ENCODE measurements at places on chromosomes 5 and 9. TPM values are rescaled to one million over a fixed set of nuclear protein-coding genes. Genes with fewer than 3 reads are reported as not detected.

PIGO gene
- 38.5 TPM for total RNA-seq

TLX3 gene
- not detected for total RNA-seq

ECSCR gene
- not detected for total RNA-seq

ENC1 gene
- 397 TPM for total RNA-seq

GABRA1 gene
- total RNA-seq = not detected

YIPF5 gene
- total RNA-seq = 13.7 TPM

PFN3 gene
- not detected for total RNA-seq

LCNL1 gene
- total RNA-seq = not detected

Measured in HT-29 (cell line).